Activated B cell treated with CpG ODN at 0.5 μM for 24 hours (primary cell): ENCODE measurements at places on chromosomes 5 and 9. TPM values are rescaled to one million over a fixed set of nuclear protein-coding genes. Genes with fewer than 3 reads are reported as not detected.

DNA sequence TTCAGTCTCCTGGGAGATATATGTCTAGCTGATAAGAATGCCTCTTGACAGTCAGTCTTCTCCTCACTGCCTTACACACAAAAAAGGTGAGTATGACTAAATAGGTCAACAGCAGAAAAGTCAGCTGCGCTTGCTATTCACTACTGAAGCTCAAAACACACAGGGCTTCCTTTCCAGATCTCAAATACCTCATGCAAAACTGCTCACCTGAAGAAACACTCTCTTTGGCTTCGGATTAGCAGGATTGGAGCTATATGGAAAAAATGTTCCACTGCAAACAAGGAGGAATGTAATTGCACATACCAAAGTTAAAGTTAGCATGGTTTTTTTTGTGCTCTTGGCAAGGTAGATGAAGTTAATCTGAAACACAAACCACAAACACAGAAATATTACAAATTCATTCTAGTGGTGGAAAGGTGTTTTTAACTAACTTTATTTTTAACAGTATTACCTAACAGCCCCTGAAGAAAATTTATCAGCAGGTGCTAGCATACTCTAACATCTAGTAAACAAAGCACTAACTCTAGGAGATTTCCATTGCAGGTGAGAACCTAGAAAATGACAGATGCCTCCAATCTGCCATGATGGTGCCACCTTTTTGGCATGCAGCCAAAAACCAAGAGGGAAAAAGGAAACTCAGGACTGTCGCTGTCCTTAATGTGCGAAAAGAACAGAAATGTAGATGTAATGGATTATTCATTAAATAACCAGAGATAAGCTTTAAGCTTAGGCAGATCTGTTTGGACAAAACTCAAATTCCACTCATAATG lies 31.8 kb downstream of the ERMP1 start:
- no peak for DNase-seq

DNA sequence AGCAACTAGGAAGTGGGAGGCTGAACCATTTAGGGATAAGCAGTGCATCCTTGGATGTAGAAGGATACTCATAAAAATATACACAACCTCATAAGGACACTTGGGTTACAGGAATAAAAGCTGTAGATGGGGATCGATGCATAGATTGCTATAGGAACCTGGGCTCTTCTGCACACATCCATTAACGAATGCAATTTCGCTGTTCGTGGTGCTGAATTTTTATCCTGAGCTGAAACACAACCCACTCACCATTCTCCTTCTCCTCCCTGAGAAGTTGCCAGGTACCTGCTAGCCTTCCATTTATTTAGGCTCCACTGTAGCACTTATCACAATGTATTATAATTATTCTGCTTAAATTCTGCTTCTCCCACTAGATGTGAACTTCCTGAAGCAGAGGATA lies 320.6 kb upstream of the BRINP1 start:
- no peak for DNase-seq

The ZNG1A gene
- total RNA-seq, result 58.8 and 67.2 TPM in 2 replicates

- DNase-seq, result peak; percentile 55
These were observed at the start of gene RASGEF1C for GRCh38 chr5:180209137-180209581. RASGEF1C (minus strand) TSS chr5:180209211; CDS start chr5:180138052, 71,159 bp downstream.
